ENCODE measurements at places on chromosomes 1 and 21.

DNA sequence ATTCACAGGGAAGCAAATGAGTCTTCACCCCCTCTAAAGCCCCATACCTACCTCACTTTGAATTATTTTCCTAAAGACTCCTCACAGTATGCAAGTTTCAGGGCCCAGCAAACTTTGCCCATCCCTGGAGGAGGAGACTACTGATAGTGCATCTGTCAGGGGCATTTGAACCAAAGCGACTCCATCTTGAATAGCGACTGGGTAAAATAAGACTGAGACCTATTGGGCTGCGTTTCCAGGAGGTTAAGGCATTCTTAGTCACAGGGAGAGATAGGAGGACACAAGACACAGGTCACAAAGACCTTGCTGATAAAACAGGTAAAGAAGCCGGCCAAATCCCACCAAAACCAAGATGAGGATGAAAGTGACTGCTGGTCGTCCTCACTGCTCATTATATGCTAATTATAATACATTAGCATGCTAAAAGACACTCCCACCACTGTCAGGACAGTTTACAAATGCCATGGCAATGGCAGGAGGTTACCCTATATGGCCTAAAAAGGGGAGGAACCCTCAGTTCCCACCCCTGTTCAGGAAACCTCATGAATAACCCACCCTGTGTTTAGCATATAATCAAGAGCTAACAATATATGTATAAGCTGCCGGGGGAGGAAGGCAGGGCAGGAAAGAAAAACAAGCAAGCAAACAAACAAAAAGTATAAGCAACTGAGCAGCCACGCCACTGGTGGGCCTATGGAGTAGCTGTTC, 3.3 kb upstream of the PKNOX1 start:
- DNase-seq, result no peak

GRCh38 chr1:89941110-89941766, 53.7 kb upstream of the ZNF326 start:
- no peak for DNase-seq

DNA sequence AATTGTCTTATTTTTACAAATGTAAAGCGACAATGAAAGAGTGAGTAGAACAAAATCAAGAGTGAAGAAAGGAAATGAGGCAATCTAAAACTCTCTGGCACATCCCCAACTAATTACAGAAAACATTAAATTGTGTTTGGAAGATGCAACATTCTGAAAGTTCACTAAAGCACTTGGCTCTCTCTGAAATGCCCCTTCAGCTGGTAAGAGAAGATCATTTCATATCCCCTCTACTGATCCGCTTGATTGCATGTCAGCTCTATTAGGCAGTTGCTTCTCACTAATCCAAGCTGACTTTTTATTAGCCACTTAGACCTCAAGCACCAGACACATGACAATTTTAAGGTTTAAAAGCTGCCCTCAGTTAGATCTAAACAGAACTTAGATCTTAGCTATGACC, 262.8 kb upstream of the PRMT6 start:
- no peak for DNase-seq

DNA sequence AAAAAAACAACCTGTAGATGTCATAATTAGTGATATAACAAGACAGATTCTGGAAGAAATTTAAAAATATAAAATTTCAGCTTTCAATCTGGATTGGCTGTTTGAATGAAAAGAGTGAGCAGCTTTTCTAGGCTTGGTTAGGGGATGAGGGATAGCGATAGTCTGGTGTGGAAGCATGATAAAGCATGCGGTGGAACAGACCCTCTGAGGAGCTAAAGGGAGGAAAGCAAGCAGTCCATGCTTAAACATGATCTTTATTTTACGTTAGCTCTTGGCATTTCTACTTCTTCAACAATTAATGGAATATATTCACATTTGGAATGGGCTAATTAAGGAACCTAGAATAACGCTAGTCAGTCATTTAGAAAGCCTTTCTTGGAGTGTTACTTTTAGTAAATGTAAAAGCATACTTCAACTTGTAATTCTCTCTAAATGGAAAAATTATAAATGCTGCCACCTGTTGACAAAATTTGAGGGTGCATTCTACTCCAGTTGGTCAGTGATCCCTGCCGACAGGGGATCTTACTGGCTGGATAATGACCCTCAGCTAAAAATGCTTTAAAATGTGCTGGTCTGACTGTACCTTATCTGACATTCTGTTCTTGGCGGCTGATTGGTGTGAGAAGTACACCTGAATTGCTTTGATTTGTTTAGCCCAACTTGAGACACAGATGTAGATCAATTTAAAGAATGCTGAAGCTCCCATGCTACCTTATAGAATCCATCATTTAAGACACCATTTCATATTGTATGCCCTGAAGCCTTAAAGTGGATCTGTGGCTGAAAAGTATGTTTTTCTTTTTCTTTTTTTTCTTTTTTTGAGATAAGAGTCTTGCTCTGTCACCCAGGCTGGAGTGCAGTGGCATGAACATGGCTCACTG, 61.2 kb downstream of the AK4 start:
- peak; percentile 28 for DNase-seq

GRCh38 chr1:160459056-160459455, 58.7 kb downstream of the VANGL2 start:
- DNase-seq, result no peak

DNA sequence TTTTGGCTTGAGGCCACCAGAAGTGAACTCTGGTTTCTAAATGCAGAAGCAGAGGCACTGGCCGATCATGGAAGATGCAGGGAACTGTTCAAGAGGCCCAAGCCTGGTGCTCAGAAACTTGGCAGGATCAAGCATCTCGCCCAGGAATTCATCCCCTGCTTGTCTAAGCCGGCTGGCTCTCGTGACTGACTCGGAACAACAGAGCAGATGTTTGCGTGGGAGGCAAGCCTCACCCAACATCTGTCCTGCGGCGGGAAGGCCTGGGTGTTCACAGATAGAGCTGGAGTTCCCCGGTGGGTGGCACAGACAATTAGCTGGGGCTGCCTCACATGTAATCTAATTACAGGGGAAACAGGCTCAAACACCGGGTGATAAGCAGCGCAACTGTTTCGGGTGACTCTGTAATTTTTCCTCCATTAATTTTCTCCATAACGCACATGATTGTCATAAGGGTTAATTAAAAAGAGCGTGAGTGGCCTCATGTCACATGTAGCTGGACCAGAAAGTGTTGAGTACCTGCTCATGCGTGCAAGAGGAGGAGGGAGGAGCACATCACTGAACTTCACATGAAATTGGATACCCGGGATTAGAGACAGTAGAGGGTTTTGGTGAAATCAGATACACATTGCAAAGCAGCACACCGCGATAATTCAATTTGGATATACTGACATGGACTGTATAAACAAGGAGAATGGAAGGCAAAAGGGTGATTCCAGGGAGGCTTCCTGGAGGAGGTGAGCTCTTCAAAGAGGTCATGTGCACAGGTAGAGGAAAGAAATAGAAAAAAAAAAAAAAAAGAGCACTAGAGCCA, 180.0 kb downstream of the ETS2 start:
- DNase-seq, result no peak

GRCh38 chr1:161069731-161070270, at the start of gene ARHGAP30:
ARHGAP30 (minus strand) TSS chr1:161069891; CDS start chr1:161069624, 267 bp downstream.
- no peak for DNase-seq

GRCh38 chr1:232904566-232904965, 45.8 kb upstream of the NTPCR start:
- DNase-seq, result no peak

DNA sequence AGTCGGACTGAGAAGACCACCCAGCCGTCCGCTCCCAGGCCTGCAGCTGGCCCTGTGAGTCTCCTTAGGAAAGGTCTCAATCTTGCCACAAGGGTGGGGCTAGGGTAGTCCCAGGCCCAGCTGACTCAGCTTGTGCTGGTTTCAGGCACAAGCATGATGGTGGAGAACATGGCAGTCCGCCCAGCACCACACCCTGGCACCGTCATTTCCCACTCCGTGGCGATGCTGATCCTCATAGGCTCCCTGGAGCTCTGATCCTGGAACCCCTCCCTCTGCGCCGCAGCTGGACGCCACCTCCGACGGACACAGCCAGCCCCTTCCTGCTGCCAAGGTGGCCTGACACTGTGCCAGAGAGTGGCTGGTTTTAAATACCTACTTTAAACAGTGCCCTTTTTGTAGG, 10.7 kb downstream of the TMEM81 start:
- no peak for DNase-seq

DNA sequence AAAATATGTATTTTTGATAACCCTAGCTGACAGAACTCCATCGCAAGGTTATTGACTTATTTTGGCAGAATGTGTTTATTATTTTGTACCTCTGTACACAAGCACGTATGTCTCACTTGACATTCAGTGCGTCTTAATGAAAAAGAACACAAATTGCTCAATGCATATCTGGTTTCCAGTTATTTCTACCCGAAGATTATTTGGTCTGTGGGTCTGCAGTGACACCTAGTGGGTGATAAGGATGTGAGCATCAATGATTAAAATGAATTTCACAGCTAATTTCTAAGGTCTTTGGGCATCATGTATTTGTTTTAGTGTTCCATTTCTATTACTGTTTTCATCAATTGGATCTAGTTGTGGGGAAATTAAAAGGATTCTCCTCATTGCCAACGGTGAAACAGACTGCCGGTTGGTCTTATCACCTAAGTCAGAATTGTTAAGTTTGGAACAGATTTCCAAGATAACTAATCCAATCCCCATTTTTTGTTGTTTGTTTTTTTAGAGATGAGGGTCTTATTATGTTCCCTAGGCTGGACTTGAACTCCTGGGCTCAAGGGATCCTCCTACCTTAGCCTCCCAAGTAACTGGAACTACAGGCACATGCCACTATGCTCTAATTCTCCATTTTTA, 13.9 kb downstream of the DDX20 start:
- DNase-seq, result no peak

- no peak for DNase-seq
Observed at GRCh38 chr1:100883963-100884362, 10.7 kb downstream of the EXTL2 start.

DNA sequence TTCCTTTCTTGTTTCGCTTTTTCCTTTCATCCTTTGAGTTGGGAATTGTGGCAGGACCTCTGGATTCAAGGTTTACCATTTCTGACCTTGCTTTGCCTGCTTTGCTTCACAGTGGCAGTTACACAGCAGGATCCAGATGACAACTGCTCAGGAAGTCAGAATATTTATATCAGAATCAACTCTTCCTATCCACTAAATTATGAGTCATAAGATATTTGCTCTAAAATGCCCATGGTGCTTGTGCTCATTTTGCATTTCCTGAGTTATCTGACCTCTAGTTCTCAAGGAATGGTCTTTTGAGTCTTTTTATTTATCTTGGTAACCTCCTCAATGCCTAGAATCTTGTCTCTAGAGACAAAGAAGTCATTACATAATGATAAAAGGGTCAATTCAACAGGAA, 290.8 kb downstream of the LRRC7 start:
- DNase-seq, result no peak

DNA sequence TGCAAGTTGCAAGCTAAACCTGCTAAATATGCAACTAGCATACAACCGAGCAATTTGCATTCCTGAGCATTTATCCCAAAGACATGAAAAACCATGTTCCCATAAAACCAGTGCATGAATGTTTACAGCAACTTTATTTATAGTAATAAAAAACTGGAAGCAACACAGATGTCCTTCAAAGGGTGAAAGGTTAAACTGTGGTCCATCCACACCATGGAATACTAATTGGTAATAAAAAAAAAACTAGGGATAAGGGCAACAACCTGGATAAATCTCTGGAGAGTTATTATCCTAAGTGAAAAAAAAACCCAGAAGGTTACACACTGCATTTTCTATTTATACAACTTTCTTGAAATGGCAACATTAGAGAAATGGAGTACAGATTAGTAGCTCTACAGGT, 474.1 kb downstream of the SMYD3 start:
- no peak for DNase-seq

DNA sequence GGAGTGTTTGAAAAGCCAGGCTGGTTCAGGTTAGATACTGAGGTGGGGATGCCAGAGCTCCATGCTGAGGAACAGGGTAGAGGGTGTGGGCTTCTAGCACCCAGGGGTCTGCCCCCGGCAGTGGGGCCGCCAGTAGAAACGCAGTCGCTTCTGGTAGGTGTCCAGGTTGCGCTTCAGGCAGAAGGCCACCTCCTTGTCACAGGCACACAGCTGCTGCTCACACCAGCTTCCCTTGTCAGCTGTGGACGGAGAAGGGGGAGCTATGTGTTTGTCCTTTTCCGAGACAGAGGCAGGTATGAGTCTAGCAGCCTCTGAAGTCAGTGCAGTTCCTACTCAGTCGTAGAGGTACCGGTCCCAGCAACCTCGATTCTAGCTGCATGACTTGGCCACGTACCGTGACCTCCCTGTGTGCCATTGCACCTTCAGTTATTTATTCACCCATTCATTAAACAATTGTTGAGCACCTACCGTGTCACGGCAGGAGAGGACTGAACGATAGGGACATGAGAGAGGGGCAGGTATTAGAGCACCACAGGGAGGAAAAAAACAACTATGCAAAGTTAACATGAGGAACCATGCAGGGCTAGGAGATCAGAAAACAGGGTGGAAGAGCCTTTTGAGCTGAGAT, 5.2 kb downstream of the PLA2G2D start:
- DNase-seq, result no peak

DNA sequence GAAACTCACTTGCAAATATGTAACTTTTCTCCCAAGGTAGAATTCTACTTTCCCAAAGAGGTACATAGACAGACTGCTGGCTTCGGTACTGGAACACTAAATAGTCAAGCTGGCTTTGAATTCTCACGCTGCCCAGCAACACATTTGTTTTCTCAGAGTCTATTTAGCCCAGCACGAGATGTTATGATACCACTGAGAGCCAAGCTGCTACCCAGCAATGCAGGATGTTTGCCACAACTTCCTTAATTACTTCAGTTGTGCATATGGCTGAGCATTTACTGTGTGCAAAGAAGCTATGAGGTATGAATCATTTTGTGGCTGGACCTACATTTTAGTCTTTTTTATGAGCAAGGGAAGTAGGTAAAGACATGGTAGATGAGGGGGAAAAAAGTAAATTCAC, 793.2 kb downstream of the PLA2G4A start:
- DNase-seq, result no peak

DNA sequence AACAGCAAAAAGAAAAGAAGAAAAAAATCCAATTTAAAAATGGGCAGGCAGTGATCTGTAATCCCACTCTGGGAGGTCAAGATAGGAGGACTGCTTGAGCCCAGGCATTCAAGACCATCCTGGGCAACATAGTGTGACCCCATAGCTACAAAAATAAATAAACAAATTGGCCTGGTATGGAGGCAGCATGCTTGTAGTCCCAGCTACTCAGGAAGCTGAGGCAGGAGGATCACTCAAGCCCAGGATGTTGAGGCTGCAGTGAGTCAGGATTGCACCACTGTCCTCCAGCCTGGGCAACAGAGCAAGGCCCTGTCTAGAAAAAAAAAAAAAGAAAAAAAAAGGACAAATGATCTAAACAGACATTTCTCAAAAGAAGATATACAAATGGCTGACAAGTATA, 99.6 kb downstream of the EIF4G3 start:
- DNase-seq, result no peak

DNA sequence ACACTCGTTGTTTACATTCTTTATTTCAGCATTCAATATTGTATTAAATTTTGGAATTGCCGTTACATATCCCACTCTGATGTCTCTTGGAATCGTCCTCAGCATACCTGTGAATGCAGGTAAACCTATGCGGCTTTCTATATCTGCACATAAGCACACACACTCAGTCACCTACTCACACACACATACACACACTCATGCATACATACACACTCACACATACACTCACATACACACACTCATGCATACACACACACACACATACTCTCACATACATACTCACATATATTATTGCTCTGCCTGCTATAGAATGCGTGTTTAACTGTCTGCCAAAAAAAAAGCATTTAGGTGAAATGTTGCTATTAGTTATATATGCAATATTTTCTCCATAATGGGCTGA, 53.2 kb upstream of the COA6 start:
- DNase-seq, result no peak

- no peak for DNase-seq
Observed at GRCh38 chr1:181062836-181063428, 25.6 kb upstream of the IER5 start.
